Endothelial cell of umbilical vein (primary cell): ENCODE measurements at places on chromosomes 3 and 15. TPM values are rescaled to one million over a fixed set of nuclear protein-coding genes. Genes with fewer than 3 reads are reported as not detected.

GRCh38 chr3:69541711-69542088 lies 155.8 kb upstream of the FRMD4B start:
- H3K4me3 ChIP-seq: no peak overlapping the region
- no peak overlapping the region for H3K27ac ChIP-seq
- H3K36me3 ChIP-seq: no peaks in the 10 kb centered on the region
- H3K27me3 ChIP-seq: peaks cover 38% of the 10 kb centered on the region
- H3K4me1 ChIP-seq: no peaks in the 10 kb centered on the region

- no peak overlapping the region for H3K27ac ChIP-seq
- no peak overlapping the region for H3K4me3 ChIP-seq
- no peaks in the 10 kb centered on the region for H3K36me3 ChIP-seq
- H3K4me1 ChIP-seq: no peaks in the 10 kb centered on the region
- peaks cover 99% of the 10 kb centered on the region for H3K27me3 ChIP-seq
These were observed 33.8 kb downstream of the ZIC4 start for GRCh38 chr3:147372525-147373027.

The FAM3D gene
- total RNA-seq: not detected in 2 replicates

- H3K27me3 ChIP-seq: no peaks in the 10 kb centered on the region
- no peak overlapping the region for H3K27ac ChIP-seq
- no peaks in the 10 kb centered on the region for H3K36me3 ChIP-seq
- H3K4me3 ChIP-seq: no peak overlapping the region
- H3K4me1 ChIP-seq: no peaks in the 10 kb centered on the region
These were observed 31.7 kb upstream of the XCR1 start for GRCh38 chr3:46058981-46059380.

DNA sequence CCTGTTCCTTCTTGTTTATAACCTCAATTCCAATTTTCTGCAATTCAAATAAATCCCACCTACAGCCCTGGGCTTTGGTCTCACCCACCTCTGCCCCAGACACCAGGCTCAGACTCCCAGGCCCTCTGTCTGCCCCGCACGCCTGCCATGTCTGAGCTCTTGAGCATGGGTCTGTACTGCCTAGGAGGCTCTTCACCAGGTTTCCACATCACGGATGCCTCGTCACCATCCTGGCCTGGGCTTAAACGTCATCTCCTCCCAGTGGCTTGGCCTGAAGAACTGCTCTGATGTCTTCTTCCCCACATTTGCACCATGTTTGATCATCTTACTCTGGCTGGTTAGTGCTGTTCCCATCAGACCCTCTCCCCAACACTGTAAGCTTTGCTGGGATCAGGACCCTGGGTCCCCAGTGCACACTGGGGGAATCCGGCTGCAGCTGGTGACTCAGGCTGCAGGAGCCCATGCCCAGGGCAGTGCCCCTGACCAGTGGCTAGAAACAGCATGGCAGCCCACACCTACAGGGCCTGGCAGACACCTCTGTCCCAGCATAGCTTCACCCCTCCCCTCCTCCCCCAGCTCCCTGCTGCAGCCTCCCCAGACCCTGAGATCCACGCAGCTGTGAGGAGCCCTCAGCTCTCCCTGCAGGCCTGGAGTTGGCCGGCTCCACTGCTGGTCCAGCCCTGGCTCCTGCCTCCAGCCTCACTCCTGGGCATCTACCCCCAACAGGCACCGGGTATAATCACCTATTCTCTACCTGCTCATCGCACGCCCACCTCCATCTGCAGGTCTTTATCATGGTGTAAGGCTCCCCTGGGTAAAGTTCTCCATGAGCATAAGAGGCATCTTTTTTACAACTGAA lies 162.8 kb upstream of the NSMCE3 start:
- H3K27ac ChIP-seq: no peak overlapping the region
- H3K4me3 ChIP-seq: no peak overlapping the region
- no peaks in the 10 kb centered on the region for H3K4me1 ChIP-seq
- H3K27me3 ChIP-seq: no peaks in the 10 kb centered on the region
- no peak for DNase-seq

DNA sequence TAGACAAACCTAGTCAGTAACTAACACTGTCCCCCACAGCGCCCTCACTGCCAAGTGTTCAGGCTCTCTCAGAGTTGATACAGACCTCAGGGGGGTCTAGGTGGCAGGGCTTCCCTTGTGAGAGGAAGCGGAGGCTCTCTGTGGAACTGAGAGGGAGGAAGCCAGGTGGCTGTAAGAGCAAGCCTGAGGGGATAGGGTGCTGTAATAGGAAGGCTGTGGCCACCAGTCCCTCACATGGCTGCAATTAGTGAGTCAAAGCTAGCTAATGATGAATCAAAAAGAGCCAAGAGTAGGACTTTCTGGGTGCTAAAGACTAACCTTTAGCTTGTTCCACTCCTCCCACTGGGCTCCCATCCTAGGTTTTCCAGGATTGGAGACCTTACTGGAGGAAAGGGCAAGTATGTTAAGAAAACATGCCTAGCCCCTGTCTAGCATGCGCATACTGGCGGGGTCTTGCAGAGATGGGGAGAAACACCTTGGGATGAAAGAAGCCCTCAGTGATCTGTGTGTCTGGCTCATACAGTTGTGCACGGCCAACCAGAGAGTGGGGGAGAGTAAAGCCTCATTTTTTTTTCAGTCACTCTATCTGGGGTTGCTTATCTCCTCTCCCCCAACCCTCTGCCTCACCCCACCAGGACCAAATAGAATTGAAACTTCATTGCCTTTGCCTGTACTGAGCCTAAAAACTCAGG lies 13.3 kb upstream of the SOX2 start:
- peaks cover 29% of the 10 kb centered on the region for H3K4me1 ChIP-seq
- peaks cover 2% of the 10 kb centered on the region for H3K27me3 ChIP-seq
- no peak overlapping the region for H3K27ac ChIP-seq
- no peak for DNase-seq
- H3K36me3 ChIP-seq: no peaks in the 10 kb centered on the region
- H3K4me3 ChIP-seq: no peak overlapping the region

The TMEM158 gene
- total RNA-seq: 0.42 TPM in 2 replicates

DNA sequence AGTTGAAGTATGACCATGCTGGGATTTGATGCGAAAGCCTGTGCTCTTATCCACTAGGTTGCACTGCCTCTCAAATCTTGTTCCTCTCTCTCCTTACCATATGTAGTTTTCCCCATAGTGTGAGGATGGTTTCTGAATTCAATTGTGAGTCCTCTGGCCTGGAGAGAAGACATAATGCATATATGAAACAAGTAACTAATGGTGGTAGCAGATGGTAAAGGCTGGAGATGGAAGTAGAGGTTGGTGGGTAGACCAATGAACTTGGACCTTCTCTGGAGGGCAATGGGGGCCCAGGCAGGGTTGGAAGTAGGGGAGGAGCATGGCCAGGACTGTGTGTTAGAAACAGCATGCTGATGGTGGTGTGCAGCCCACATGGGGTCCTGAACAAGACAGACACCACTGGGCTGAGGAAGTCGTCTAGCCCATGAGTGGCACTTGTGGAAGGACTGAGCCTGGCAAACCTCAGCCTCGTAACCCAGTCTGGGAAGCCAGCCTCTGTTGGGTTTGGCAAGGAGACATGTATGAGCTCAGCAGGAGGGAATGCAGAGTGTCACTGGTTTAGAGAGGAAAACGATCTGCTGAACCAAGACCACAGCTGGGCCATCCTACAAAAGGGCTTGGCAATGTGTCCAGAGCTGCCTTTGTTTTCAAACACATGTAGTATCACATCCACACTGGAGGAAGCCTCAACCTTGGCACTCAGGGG lies 18.5 kb upstream of the LMCD1 start:
- no peak overlapping the region for H3K4me3 ChIP-seq
- no peaks in the 10 kb centered on the region for H3K27me3 ChIP-seq

- H3K27ac ChIP-seq: no peak overlapping the region
- H3K4me3 ChIP-seq: no peak overlapping the region
- H3K4me1 ChIP-seq: no peaks in the 10 kb centered on the region
- H3K36me3 ChIP-seq: no peaks in the 10 kb centered on the region
These were observed 512.5 kb downstream of the ROBO1 start for GRCh38 chr3:79255292-79255691.

GRCh38 chr3:58720526-58720925 lies 54.0 kb upstream of the FAM3D start:
- no peaks in the 10 kb centered on the region for H3K27me3 ChIP-seq
- no peak overlapping the region for H3K4me3 ChIP-seq
- H3K4me1 ChIP-seq: no peaks in the 10 kb centered on the region
- DNase-seq: no peak
- H3K36me3 ChIP-seq: no peaks in the 10 kb centered on the region

- DNase-seq: no peak
- H3K27ac ChIP-seq: no peak overlapping the region
- no peaks in the 10 kb centered on the region for H3K36me3 ChIP-seq
- H3K4me3 ChIP-seq: no peak overlapping the region
These were observed 9.4 kb downstream of the TERC start for GRCh38 chr3:169755488-169755887.

GRCh38 chr3:58681863-58682262 lies 15.3 kb upstream of the FAM3D start:
- no peaks in the 10 kb centered on the region for H3K4me1 ChIP-seq
- H3K27me3 ChIP-seq: no peaks in the 10 kb centered on the region
- H3K36me3 ChIP-seq: no peaks in the 10 kb centered on the region
- no peak for DNase-seq
- no peak overlapping the region for H3K27ac ChIP-seq
- H3K4me3 ChIP-seq: no peak overlapping the region

DNA sequence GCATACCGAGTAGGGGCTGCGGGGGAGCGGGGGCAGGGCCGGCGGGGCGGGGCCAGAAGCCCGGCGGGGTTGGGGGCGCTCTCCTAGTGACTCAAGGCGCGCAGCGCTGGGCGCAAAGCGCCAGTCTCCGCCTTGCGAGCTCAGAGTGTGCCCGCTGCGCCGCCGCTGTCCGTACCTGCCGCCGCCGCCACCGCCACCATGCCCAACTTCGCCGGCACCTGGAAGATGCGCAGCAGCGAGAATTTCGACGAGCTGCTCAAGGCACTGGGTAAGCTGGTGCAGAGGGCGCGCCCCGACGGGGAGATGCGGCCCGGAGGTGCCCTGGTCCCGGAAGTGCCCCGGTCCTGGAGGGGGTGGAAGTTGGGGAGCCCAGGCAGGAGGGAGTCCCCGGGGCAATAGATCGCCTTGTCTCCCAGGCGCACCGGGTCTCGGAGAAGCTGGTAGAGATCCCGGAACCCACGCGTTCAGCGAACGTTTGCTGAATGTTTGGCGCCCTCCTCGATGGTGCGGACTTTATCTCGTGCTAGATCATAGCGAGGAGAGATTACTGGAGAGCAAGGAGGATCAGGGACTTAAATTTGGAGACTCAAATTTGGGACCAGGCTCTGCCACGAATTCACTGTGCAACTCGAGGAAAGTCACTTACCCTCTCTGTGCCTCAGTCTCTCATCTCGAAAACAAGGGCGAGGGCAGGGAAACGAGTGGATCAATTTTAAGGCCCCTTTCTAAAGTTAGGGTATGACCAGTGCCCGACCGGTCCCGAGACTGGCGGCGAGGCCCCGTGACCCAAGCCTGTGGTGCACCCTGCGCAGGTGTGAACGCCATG lies at the start of gene CRABP1:
CRABP1 (plus strand) TSS at position 123 of the 826 bp plus-strand sequence; CDS start at position 199, 76 bp downstream.
- H3K36me3 ChIP-seq: no peaks in the 10 kb centered on the region
- H3K27me3 ChIP-seq: peaks cover 58% of the 10 kb centered on the region
- peaks cover 3% of the 10 kb centered on the region for H3K4me1 ChIP-seq
- DNase-seq: no peak
- H3K27ac ChIP-seq: no peak within 1 kb of the TSS

The HIGD2B gene
- not detected in 2 replicates for total RNA-seq

The USP19 gene
- total RNA-seq: 39.1 and 42.2 TPM in 2 replicates

- no peaks in the 10 kb centered on the region for H3K27me3 ChIP-seq
- H3K36me3 ChIP-seq: no peaks in the 10 kb centered on the region
- no peak overlapping the region for H3K4me3 ChIP-seq
- H3K27ac ChIP-seq: no peak overlapping the region
- no peak for DNase-seq
These were observed 3.7 kb downstream of the MRAS start for GRCh38 chr3:138351916-138352550.

The C3orf20 gene
- total RNA-seq: not detected in 2 replicates

GRCh38 chr3:22121068-22121701 lies 370.2 kb upstream of the ZNF385D start:
- H3K4me1 ChIP-seq: no peaks in the 10 kb centered on the region
- no peaks in the 10 kb centered on the region for H3K36me3 ChIP-seq
- no peak overlapping the region for H3K4me3 ChIP-seq
- no peak overlapping the region for H3K27ac ChIP-seq
- no peaks in the 10 kb centered on the region for H3K27me3 ChIP-seq

DNA sequence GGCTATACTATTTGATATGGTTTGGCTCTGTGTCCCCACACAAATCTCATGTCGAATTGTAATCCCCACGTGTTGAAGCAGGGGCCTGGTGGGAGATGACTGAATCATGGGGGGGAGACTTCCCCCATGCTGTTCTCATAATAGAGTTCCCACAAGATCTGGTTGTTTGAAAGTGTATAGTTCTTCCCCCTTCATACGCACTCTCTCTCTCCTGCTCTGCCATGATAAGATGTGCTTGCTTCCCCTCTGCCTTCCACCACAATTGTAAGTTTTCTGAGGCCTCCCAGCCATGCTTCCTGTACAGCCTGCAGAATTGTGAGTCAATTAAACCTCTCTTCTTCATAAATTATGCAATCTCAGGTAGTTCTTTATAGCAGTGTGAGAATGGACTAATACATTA lies 290.1 kb upstream of the CHRM5 start:
- H3K27ac ChIP-seq: no peak overlapping the region
- H3K36me3 ChIP-seq: no peaks in the 10 kb centered on the region
- H3K4me3 ChIP-seq: no peak overlapping the region

GRCh38 chr3:87311309-87311708 lies 34.9 kb upstream of the POU1F1 start:
- H3K4me3 ChIP-seq: no peak overlapping the region
- no peaks in the 10 kb centered on the region for H3K4me1 ChIP-seq
- no peak overlapping the region for H3K27ac ChIP-seq
- H3K27me3 ChIP-seq: no peaks in the 10 kb centered on the region

DNA sequence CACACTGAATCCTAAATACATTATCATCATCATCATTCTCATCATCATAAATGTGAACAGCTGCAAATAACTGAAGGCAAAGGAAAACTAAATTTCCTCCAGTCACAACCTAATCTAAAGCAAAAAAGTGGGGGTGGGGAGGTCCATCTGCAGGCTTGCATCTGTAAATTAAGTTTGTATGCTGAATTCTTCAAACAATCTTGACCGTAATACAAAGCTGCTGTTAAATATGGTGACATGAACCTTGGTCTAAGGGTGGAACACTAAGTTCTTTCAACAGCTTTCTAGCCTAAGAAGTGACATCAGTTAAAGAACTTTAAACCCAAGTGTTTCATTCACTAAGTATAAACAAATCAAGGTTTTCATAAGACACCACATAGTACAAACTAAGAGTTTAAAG lies 4.3 kb downstream of the LRRFIP2 start:
- no peak overlapping the region for H3K4me3 ChIP-seq
- no peaks in the 10 kb centered on the region for H3K27me3 ChIP-seq
- no peak for DNase-seq
- H3K4me1 ChIP-seq: peaks cover 26% of the 10 kb centered on the region
- H3K27ac ChIP-seq: no peak overlapping the region
